ENCODE measurements at places on chromosomes 1 and 21. TPM values are rescaled to one million over a fixed set of nuclear protein-coding genes. Genes with fewer than 3 reads are reported as not detected.
A peak's percentile ranks its signal among the peaks of the same experiment; 100 is the strongest.

DNA sequence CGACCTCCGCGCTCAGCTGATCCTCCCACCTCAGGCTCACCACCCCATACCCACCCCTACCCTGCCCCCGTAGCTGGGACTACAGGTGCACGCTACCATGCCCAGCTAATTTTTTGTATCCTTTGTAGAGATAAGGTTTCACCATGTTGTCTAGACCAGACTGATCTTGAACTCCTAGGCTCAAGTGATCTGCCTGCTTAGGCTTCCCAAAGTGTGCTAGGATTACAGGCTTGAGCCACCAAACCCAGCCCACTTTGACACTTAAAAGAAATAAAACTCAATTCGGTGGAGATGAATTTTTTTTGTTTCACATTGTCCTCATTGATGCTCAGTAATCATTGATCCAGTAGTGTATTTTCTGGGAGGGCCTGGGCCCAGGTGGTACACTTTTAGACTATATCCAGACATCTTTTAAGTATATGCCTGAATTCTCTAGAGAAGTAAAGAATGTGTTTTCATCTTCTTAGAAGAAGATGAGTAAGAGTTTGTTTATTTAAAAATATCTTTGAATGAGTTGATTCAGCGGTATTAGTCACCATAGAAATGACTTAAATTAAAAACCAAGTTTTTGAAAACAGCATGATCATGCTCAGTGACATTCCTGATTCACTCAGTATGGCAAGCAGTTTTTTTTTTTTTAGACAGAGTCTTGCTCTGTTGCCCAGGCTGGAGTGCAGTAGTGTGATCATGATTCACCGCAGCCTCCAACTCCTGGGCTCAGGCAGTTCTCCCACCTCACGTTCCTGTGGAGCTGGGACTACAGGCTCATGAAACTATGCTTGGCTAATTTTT, 57.8 kb downstream of the EPB41 start:
- peak; percentile 89 for DNase-seq

DNA sequence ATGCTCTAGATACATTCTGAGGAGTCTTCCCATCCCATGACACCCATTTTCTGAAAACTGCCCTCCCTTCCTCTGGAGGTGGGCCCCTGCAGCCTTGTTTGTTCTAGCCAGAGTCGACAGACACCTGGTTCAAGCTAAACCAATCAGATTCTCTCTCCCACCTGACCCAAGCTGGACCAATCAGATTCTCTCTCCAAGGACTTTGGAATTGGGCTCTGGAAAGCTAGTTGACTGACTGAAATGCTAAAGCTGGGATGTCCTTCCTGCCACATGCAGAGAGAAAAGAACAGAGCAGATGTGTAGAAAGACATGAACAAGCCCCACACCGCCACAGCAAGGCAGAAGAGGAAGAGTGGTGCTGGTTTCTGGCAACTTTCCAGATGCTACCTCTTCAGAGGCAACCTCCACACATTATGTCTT, 24.6 kb downstream of the ASAP3 start:
- DNase-seq, result no peak

DNA sequence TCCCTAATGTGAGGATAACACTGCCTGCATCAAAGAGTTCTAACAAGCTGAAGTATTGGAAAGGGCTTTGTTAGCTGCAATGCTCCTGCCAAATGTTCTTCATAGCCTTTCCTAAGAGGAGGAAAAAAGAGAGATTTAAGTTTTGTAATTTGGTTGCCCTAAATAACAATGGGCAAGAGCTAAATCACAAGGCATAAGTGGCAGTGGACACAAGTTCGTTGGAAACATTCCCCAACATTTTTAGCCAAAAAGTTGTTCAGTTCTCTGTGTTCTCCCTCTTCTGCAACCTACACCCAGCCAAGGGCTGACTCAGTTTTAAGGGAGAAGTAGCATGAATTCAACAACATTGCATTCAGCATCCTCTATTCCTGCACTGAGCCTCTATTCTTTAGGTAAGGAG, 2.6 kb upstream of the UQCRHL start:
- no peak for DNase-seq

Gene COQ8A
- polyA plus RNA-seq, result 3.6 TPM
